Retina (tissue), 1 donor: ENCODE measurements at places on chromosomes 12 and 14.

- DNase-seq: no peak
Observed at GRCh38 chr14:54697001-54697400, 130.1 kb downstream of the SAMD4A start.

DNA sequence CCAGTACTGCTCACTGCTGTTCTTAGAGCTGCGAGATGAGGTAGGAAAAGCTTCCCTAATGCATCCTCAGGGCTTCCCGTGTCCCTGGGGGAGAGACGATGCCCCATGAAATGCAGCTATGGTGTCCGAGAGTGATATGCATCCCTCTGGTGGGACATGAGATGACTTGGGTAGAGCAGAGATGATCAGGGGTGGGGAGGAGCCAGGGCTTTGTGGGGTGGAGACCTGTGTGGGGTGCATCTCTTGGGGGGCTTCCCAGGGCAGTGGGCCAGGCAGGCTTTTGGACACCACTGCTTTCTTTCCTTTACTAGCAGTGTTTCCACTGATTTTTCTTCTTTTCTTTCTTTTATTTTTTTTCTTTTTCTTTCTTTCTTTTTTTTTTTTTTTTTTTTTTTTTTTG is 147.3 kb downstream of the ADGRD1 start:
- no peak for DNase-seq

GRCh38 chr14:89107626-89108025 is 283.2 kb downstream of the TTC8 start:
- no peak for DNase-seq

GRCh38 chr14:99387880-99388279 is 92.8 kb downstream of the SETD3 start:
- no peak for DNase-seq

- no peak for DNase-seq
Observed at GRCh38 chr12:123879101-123879500, 93.5 kb downstream of the CCDC92 start.

GRCh38 chr12:41652981-41653380 is 464.9 kb downstream of the PDZRN4 start:
- DNase-seq: no peak

DNA sequence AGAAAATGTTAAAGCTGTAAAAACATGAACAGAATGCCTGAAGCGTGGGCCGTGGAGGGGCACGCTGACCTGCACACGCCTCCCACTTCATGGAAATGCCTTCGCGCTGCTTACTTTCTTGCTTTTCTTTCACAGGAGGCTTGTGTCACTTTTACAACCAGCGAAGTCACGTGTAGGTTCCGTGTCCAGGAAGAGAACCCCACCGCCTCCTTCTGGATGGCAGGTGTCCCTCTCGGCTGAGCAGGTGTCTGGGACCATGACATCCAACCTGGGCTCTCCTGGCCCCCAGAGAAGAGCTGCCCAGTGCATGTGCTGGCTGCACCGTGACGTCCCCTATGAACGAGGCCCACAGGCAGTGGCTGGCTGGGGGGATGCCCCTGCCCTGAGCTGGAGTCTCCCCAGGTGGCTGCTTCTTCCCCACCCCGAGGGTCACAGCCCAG is 345.0 kb upstream of the SFSWAP start:
- no peak for DNase-seq

GRCh38 chr12:61422786-61423185 is 837.4 kb upstream of the USP15 start:
- no peak for DNase-seq

DNA sequence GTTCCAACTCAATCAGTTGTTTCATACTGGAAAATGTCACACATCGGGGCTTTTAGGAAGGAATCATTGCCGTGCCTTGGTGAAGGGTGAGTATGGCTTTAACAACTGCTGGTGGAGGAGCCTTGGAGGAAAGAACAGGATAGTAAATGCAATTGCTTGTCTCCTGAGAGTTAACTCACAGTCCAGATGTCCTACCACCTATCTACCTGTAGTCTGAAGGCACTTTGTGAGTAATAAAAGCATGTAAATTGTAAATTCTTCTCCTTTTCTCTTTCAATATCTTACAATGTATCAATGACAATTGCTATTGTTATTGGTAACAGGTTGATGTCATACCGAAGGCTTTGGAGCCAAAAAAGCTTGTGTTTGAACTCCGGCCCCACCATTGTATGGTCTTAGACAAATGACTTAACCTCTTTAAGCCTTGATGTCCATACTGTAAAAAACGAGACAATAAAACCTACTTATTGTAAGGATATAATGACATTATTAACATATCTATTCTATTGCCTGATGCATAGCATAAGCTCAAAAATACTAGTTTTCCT is 397.4 kb downstream of the ADAMTS20 start:
- no peak for DNase-seq

DNA sequence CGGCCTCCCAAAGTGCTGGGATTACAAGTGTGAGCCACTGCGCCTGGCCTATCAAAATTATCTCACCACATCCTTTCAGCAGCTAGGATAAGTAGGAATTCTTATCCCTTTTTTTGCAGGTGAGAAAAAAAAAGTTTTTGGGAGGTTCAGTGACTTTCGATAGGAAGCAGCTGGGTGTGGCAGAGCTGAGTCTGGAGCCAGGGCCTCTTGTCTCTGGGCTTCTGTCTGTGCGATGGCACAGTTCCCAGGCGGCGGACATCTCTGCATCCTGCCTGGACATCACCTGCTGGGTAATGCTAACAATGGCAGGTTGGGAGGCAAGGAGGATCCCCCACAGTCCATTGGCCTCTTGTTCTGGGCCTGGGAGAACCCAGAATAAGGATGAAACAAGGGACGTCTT is 12.5 kb downstream of the NRXN3 start:
- no peak for DNase-seq

- no peak for DNase-seq
Observed at GRCh38 chr12:102676812-102677211, 196.4 kb upstream of the IGF1 start.

DNA sequence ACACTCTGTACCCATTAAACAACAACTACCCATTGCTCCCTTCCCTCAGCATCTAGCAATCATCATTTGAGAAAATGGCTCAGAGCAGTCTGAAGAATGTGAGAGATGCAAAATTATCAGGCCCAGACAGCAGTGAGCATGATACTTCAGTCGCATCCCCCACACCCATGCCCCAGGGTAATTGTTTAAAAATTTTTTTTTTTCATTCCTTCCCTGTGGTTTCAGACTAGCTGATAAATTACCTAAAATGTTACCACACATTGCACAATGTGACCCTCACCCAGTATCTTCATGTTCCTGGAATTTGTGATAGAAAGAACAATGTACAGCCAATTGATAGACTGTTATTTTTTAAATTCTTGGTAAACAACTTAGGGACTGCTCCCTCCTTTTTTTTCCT is 11.3 kb upstream of the USP15 start:
- DNase-seq: no peak

GRCh38 chr14:50312734-50313054 is 570 bp downstream of the DMAC2L start:
- no peak for DNase-seq

- DNase-seq: no peak
Observed at GRCh38 chr14:77763316-77763715, 2.4 kb upstream of the SNW1 start.

- DNase-seq: no peak
Observed at GRCh38 chr12:28552251-28552970, 362.2 kb downstream of the CCDC91 start.

DNA sequence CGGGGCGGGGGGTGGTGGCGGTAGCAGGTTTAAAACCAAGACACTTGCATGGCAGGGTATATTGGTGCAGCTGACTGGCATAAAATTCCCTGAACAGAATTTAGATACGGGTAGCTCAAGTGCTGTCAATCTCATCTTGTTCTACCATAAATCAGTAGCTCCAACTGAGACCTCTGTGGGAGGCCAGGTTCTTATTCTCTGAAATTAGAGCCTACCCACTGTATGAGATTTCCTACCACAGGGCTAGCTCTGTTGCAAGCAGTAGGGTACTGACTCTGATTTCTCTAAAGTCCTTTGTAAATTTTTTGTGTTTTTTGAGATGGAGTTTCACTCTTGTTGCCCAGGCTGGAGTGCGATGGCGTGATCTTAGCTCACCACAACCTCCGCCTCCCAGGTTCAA is 3.3 kb upstream of the RPLP0 start:
- DNase-seq: no peak

GRCh38 chr12:76519538-76519937 is 40.0 kb downstream of the OSBPL8 start:
- no peak for DNase-seq

DNA sequence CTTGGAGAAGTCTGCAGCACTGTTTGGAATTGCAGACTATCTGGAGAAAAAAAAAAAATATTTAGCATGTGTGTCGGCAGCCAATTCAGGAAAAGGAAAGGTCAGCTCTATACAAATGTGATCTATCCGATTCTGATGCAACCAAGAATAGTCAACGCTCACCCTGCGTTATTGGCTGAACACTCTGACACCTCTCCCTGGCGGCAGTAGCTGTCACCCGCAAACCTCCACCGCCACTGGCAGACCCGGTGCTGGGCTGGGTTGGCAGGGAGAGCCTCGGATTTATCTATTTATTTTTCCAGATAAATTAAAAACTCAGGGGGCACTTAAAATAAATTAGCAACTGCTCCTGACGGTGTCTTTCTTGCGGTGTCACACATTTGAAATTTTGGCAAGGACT is 409.7 kb downstream of the VRK1 start:
- DNase-seq: no peak
